HCT116 (cell line): ENCODE measurements at places on chromosomes 5 and 9.

GRCh38 chr9:122219856-122220672 is 8.7 kb downstream of the LHX6 start:
- H3K27me3 ChIP-seq: no peaks in the 10 kb centered on the region
- no peaks in the 10 kb centered on the region for H3K36me3 ChIP-seq
- H3K4me1 ChIP-seq: peaks cover 7% of the 10 kb centered on the region; the same call in 1 of the 2 replicates
- no peak overlapping the region for H3K4me3 ChIP-seq
- no peak for DNase-seq
- no peak overlapping the region for H3K27ac ChIP-seq

DNA sequence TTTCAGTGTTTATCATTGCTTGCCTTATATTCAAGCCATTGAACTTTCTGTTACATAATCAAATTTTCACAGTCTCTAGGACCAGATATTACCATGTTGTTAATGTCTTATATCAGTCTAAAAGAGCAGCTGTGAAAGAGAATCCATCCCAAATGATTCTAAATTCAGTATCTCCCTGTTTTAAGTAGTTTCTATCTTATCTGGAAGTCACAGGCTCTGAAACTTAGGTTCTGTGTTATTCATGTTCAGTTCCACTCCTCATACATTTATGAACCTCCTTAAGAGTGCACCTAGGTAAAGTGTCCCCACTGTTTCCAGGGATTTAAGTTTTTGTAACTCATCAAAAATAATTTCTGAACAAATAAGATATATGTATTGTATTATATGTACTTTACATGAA is 9.7 kb downstream of the LYRM7 start:
- H3K4me1 ChIP-seq: no peaks in the 10 kb centered on the region
- no peak overlapping the region for H3K27ac ChIP-seq
- no peaks in the 10 kb centered on the region; the same call in 1 of the 2 replicates for H3K36me3 ChIP-seq
- no peak for DNase-seq
- no peaks in the 10 kb centered on the region for H3K27me3 ChIP-seq

DNA sequence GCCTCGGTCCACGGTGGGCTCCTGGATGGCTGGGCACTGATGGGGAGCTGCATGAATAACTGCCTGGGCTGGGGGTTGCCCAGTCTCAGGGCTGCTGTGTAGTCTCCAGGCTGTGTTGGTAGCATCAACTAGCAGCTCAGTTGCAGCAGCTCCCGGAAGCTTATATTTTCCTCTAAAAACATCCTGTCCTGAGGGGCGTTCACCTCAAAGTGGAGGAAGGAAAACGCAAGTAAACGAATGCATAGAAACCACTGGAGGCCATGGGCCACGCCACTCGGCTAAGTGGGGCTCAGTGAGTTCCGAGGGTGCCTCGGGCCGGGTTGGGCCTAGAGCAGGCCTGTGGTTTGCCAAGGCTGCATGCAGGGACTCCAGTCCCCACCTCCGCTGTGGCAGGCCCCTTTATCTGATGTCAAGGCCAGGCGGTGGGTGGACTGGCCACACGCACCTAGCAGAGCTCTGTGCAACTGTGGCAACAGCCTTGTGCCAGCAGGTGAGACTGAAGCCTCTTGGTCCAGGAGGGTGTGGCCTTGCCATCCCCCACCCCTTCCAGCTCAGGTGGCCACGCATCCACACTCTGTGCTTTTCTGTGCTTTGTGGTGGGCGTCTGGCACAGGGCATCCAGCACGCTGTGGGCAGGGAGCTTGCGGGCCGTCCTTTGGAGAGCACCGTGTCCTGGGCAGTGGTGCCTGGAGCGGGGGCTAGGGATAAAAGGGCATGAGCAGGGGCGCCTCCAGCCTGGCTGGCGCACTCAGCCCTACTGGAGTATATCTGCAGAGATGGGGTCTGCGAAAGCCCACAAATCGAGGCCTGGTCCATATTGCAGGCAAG is 15.1 kb downstream of the TCF7 start:
- peaks cover 17% of the 10 kb centered on the region for H3K4me1 ChIP-seq
- H3K27me3 ChIP-seq: no peaks in the 10 kb centered on the region
- H3K36me3 ChIP-seq: no peaks in the 10 kb centered on the region

- peak overlapping the region; percentile 10; the same call in 1 of the 2 replicates for H3K4me3 ChIP-seq
- no peak overlapping the region for H3K27ac ChIP-seq
- H3K27me3 ChIP-seq: no peaks in the 10 kb centered on the region
- peaks cover 20% of the 10 kb centered on the region for H3K4me1 ChIP-seq
- H3K36me3 ChIP-seq: no peaks in the 10 kb centered on the region
These were observed 34.2 kb downstream of the STC2 start for GRCh38 chr5:173293817-173294672.

GRCh38 chr5:111261610-111262009 is 37.4 kb downstream of the CAMK4 start:
- H3K4me3 ChIP-seq: no peak overlapping the region
- DNase-seq: no peak
- no peak overlapping the region for H3K27ac ChIP-seq
- H3K36me3 ChIP-seq: no peaks in the 10 kb centered on the region
- no peaks in the 10 kb centered on the region for H3K27me3 ChIP-seq

- H3K27ac ChIP-seq: no peak overlapping the region
- H3K4me3 ChIP-seq: no peak overlapping the region
- no peaks in the 10 kb centered on the region for H3K36me3 ChIP-seq
These were observed 70.9 kb downstream of the SH3RF2 start for GRCh38 chr5:146007270-146007669.

DNA sequence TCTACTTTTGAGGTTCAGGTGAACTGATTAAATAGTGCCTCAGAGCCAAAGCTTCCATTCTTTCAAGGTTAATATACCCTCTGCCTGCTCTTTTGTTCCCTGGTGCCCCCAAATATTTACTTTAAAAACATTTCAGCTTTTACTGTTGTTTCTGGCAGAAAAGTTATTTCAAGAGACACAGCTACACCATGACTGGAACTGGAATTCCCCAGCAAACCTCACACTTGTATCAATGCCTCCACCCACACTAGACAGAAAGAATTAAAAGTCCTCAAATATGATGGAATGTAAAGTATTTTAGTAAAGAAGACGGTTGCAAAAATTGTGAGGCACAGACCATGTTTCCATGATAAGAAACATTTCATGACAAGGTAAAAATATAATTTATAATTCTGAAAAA is 720.2 kb upstream of the TYRP1 start:
- H3K27me3 ChIP-seq: no peaks in the 10 kb centered on the region
- DNase-seq: no peak
- H3K4me1 ChIP-seq: no peaks in the 10 kb centered on the region
- no peaks in the 10 kb centered on the region for H3K36me3 ChIP-seq

GRCh38 chr5:132017316-132017715 is 5.9 kb upstream of the ACSL6 start:
- H3K4me3 ChIP-seq: no peak overlapping the region
- peaks cover 18% of the 10 kb centered on the region; the same call in 1 of the 2 replicates for H3K27me3 ChIP-seq
- H3K4me1 ChIP-seq: no peaks in the 10 kb centered on the region; the same call in 1 of the 2 replicates
- no peak for DNase-seq
- no peak overlapping the region for H3K27ac ChIP-seq

- no peak overlapping the region for H3K27ac ChIP-seq
- no peak overlapping the region for H3K4me3 ChIP-seq
- no peak for DNase-seq
- no peaks in the 10 kb centered on the region for H3K36me3 ChIP-seq
- H3K4me1 ChIP-seq: no peaks in the 10 kb centered on the region
These were observed 49.8 kb downstream of the GABBR2 start for GRCh38 chr9:98658951-98659351.

DNA sequence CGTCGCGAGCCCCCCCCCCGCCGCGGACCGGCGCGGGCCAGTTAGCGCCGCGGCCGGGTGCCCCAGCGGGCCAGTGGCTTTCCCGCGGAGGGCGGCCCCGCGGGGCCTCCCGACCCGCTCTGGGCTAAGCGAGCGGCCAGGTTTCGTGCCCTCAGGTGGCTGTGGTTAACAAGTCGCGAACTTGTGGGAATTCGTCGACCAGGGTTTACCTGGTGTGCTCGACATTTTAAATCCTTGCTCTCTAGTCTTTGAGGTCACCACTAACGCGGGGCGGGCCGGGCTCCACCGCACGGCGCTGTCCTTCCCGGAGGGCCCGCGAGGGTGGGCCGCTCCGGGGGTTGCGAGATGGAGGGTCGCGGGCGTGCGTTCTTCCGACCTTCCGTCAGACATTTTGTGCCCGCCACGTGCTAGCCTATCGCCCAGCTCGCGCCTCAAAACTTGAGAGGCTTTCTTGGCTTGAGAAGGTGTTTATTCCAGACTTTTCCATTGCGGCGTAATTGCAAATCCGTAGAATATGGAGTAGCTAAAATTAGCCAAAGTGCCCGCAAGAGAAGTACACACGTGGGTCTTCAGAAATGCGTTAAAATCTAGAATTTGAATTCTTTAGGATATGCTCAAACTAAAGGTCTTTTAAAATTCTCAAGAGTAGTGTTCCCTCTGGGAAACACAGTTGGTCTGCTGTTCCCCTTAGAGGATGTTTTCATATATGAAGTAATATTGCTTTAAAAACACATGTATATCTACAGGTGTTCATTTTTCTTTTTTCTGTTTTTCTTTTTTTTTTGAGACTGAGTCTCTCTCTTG is 2.1 kb downstream of the ANP32B start:
- no peaks in the 10 kb centered on the region for H3K27me3 ChIP-seq
- no peak for DNase-seq
- H3K36me3 ChIP-seq: no peaks in the 10 kb centered on the region; the same call in 1 of the 2 replicates

DNA sequence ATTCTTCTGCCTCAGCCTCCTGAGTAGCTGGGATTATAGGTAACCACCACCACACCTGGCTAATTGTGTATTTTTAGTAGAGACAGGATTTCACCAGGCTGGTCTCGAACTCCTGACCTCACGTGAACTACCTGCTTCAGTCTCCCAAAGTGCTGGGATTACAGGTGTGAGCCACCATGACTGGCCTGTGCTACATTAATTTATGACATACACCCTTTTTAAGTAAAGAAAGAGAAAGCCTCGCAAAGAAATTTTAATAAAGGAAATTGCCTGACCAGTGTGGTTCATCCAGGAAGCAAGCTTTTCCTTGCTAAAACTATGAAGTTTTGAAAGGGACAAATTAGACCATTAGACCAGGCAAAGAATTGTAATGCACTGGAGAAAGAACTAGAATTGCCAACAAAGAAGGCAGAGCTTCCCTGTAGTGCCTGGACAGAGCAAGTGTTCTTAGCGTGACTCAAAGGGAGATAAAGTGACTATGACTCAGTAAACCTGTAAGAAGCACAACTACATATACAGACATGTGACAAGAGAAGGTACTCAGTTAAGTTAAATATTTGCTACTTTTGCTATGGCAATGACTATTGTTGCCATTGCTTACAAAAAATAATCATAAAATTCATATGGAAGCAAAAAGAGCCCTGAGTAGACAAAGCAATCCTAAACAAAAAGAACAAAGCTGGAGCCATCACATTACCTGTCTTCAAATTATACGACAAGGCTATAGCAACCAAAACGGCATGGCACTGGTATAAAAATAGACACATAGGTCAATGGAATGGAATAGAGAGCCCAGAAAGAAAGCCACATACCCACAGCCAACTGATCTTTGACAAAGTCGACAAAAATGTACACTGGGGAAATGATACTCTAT is 54.6 kb downstream of the FYB1 start:
- no peaks in the 10 kb centered on the region for H3K27me3 ChIP-seq
- no peaks in the 10 kb centered on the region for H3K4me1 ChIP-seq
- no peaks in the 10 kb centered on the region for H3K36me3 ChIP-seq
- no peak overlapping the region for H3K27ac ChIP-seq
